ENCODE measurements at places on chromosomes 1 and 21. TPM values are rescaled to one million over a fixed set of nuclear protein-coding genes. Genes with fewer than 3 reads are reported as not detected.

DNA sequence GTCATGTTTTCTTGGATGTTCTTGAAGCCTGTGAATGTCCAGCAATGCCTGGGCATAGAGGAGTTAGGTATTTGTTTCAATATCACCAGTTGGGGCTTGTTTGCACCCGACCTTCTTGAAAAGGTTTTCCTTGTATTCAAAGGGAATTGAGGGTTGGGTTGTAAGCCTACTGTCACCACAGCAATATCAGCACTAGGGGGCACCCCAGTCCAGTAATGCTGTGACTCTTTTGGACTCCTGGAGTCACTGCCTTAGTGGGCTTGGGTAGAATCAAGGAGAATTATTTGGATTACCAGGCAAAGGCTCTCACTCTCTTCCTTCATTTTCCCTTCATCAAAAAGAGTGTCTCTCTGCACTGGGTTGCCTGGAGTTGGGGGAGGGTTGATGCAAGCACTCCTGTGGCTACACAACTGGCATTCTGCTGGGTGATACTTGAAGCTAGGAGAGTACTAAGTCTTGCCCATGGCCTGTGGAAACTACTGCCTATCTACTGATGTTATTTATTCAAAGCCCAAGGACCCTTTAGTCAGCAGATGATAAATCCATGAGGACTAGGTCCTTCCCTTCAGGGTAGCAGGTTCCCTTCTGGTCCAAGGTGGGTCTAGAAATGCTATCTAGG, 34.5 kb downstream of the OR10R2 start:
- H3K36me3 ChIP-seq = no peaks in the 10 kb centered on the region
- no peak for DNase-seq
- no peaks in the 10 kb centered on the region for H3K27me3 ChIP-seq
- no peaks in the 10 kb centered on the region for H3K4me1 ChIP-seq
- H3K27ac ChIP-seq = no peak overlapping the region

GRCh38 chr21:42191064-42191463, 27.9 kb upstream of the ABCG1 start:
- H3K27me3 ChIP-seq = no peaks in the 10 kb centered on the region
- no peak overlapping the region for H3K27ac ChIP-seq
- H3K4me1 ChIP-seq = no peaks in the 10 kb centered on the region
- H3K4me3 ChIP-seq = no peak overlapping the region
- H3K36me3 ChIP-seq = no peaks in the 10 kb centered on the region

DNA sequence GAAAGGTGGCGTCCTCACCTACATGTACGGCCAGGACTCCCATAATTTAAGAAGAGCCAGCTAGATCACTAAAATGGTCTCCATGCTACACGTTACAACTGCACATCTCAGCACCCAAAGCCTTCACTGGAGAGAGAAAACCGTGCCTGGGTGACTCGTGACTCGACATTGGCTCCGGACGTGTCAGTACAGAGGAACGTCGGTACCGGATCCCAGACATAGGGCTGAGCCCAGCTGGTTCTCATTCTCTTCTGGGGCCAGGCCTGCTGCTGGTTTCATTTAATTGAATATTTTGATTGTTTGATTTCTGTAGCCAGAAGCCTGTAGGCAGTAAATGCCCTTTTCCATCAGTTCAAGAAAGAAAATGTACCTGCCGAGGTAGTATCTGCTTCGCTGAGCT, 93.1 kb downstream of the HHIPL2 start:
- H3K4me3 ChIP-seq = no peak overlapping the region
- no peaks in the 10 kb centered on the region for H3K4me1 ChIP-seq
- H3K27me3 ChIP-seq = no peaks in the 10 kb centered on the region
- no peak for DNase-seq
- no peaks in the 10 kb centered on the region for H3K36me3 ChIP-seq

Gene TNFRSF25
- 15.2 TPM for total RNA-seq

Gene CD84
- total RNA-seq = 6.7 TPM
